Foreskin fibroblast (primary cell): ENCODE measurements at places on chromosomes 3 and 15.

DNA sequence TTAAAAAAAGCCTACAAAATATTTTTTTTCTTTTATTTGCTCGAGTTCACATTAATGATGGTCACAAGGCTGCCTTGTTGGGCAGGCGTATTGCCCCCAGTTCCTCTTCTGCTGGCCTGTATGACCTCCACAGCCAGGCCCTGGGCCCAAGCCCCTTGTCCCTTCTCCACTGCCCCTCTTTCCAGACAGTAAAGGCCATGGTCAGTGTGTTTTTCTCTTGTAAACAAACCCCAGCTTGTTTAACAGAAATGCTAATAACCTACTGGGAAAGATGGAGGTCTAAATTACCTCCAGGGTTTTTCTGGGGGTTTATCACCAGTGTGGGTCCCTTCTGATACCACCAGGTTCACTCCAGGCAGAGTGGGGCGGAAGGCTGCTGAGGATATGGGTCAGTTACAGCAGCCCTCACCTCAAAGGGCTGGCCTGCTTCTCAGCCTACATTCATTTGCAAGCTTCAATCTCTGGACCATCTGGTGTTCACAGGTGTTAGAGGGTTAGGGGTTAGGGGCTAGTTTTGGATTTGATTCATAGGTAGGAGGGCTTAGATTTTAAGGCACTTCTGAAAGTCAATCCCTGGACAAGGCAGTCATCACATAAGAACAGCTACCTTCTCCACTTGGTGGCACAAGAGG is 2.0 kb upstream of the MANF start:
- DNase-seq = no peak

GRCh38 chr3:53846134-53846850 is at the start of the genes CHDH and IL17RB:
CHDH (minus strand) TSS chr3:53846419; CDS start chr3:53824008, 22,411 bp downstream.
IL17RB (plus strand) TSS chr3:53846568; CDS start chr3:53846589, 21 bp downstream.
- peak; percentile 44 for DNase-seq

DNA sequence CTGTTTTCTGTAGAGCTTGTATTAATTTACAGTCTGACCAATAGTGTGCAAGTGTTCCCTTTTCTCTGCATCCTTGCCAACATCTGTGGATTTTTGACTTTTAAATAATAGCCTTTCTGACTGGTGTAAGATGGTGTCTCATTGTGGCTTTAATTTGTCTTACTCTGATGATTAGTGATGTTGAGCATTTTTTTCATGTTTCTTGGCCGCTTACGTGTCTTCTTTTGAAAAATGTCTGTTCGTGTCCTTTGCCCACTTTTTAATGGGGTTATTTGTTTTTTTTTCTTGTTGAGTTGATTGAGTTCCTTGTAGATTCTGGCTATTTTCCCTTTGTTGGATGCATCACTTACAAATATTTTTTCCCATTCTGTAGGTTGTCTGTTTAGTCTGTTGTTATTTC is 7.6 kb upstream of the ACOX2 start:
- DNase-seq = peak; percentile 58

DNA sequence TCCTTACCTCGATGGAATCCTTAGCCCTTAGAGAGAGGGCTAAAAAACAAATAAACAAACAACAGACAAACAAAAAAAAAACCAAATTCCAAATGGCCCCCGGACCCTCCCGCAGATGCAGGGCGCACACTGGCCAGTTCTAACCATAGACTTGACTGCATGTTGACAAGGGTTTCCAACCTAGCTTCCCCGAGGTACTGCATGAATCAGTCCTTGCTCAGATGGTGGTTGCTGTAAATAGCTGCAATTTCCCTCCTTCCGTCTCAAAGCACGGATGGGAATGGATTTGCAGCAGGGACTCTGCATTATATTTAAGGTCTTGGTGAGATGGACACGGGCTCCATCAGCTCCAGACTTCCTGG is 162.8 kb downstream of the CD47 start:
- DNase-seq = peak; percentile 70

DNA sequence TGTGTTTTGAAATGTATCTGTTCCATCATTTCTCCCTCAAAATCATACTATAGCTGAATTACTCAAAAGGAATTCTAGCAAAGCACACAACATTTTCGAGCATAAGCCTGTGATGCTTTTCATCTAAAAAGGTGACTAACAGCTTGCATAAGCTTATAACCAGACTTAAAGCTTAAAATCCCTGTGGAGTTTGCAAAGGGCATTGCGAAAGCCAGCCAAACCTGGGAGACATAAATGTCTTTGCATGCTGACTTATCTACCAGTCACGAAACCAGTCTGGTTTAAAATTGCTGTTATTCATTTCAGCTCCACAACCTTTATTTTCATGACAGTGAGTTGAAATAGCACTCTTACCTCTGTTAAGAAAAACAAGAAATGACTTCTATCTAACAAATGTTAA is 35.6 kb upstream of the LIPC start:
- peak; percentile 92 for DNase-seq

- DNase-seq = no peak
These were observed 302.6 kb downstream of the CHL1 start for GRCh38 chr3:499001-499761.

GRCh38 chr15:31934821-31935220 is 95.5 kb upstream of the CHRNA7 start:
- DNase-seq = no peak

GRCh38 chr3:39234651-39235050 is 42.3 kb upstream of the XIRP1 start:
- no peak for DNase-seq

DNA sequence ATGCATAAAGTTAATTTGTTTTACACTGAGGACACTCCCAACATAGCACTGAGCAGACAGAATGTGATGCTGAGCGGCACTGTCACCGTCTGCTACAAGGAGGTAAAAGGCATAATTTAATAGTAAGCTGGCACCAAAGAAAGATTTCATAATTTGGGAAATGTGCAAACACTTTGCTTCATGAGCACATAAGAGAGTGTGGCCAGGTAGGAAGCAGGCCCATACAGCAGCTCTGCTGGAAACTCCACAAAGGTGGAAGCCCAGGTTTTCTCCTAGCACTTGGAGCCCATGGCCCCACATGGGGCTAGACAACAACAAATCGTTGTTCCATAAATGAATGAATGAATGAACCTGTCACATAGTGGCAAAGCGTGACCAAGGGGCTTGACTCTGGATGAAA is 68.5 kb upstream of the CACNA2D3 start:
- no peak for DNase-seq

DNA sequence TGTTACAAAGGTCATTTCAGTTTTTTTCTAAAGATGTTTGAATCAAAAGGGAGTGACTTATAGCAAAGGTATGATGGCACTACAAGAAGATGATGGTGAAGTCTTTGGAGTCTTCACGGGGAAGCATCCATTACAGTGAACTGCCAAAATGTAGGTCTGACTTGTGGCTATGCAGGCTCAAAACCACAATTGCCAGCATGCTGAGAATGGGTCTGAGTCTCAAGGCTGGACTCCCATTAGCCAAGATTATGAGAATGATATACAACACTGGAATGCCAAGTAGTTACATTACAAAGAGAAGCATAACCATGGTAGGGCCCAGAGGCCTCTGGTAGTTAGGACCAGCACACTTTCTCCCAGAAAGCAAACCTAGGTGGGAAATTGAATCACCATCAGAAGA is 194.2 kb downstream of the MTHFS start:
- DNase-seq = no peak

DNA sequence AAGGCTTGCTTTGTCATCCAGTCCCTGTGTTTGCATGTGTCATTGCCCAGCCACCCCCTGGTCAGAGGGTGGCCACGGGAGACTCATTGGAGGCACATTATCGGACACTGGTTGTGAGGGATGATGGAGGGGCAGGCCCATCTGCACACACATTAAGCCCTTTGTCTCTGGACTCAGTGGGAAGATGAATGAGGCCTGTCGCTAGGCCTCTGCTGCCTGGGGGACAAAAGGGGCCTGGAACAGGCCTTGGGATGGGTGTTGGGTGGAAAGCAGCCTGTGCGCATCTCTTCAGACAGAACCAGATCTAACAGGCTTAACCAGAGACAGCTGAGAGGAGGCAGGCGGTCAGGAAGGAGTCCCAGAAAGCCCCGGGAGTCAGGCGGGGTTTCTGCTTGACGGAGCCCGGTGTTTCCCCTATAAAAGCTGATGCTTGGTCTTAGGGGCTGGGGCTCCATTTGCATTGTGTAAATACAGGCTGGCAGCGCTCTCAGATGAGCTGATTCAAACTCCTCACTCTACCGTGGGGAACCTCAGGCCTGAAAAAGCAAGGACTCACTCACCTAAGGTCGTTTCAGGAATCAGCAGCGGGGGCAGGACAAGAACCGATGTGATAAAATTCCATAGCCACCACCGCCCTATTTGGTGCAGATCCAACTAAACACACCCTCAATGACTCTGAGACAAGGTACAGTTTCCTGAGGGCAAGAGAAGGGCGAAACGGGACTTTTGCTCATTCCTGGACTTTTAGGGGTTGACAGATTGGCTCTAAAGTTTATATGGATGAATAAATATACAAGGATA is 17.1 kb upstream of the SKIC8 start:
- no peak for DNase-seq

DNA sequence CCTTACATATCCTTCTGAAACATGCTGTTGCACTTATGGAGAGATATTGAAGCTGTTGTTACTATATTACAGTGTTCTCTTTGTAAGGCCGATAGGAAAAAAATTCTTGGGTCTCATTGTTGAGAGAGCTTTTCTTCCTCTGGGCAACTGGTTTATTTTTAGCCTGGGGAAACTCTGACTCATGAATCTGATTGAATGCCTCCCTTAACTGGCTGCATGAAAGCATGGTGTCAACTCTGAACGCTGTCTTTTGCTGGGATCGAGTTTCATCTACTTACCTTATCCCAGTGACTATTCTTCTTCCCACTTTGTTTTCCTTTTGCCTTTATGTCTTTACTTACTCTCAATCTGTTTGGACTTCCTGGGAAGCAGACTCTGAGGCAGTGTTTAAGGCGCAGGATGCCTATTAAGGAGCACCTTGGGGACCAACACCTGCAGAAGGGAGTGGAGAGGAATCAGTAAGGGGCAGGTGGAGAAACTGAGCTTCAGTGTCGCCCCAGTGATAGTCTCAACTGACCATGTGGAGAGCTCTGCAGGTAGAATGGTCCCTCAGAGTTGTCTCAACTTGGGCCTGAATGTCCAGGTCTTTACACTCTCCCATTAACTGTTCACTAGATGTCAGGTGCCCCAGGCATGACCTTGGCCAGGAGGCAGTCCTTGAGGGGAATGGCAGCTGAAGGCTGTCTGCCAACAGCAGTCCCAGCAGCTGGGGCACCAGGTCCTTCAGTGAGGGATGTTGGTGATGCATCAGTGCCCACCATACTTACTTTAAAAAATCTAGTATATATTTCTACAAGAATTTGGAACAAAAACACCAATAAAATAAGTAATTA is 88.9 kb upstream of the CCNL1 start:
- peak; percentile 88 for DNase-seq

DNA sequence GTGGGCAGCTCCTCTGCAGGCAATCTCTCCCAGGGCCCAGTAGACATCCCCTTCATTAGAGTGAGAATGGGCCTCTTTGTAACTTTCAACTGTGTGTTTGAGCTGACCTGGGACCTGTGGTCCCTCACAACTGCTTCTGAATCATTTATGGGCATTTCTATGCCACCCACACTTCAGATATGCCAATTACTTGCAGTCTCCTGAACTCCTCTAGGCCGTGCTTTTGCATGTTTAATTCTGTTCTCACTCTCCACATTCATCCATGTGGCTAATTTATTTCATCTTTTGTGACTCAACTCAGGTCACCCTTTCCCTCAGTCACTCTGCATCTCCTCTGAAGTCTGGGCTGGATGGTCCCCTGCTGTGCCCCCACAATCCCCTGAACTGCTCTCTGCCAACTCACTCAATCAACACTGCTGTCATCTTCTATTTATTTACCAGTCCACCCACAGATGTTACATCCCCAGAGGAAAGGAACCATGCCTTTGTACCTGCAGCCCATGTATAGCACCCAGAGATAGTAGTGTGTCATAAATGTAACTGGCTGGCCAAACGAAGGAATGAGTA is 364.7 kb downstream of the EPHB1 start:
- no peak for DNase-seq

- peak; percentile 89 for DNase-seq
These were observed 27.3 kb upstream of the PRTG start for GRCh38 chr15:55770261-55770660.

- no peak for DNase-seq
These were observed 185.9 kb downstream of the GREM1 start for GRCh38 chr15:32903591-32904290.

- no peak for DNase-seq
These were observed 524.6 kb downstream of the MECOM start for GRCh38 chr3:169138849-169139420.

GRCh38 chr15:77650265-77650664 is 17.6 kb upstream of the LINGO1 start:
- no peak for DNase-seq

GRCh38 chr15:51425517-51426040 is 84.1 kb downstream of the GLDN start:
- DNase-seq = no peak

DNA sequence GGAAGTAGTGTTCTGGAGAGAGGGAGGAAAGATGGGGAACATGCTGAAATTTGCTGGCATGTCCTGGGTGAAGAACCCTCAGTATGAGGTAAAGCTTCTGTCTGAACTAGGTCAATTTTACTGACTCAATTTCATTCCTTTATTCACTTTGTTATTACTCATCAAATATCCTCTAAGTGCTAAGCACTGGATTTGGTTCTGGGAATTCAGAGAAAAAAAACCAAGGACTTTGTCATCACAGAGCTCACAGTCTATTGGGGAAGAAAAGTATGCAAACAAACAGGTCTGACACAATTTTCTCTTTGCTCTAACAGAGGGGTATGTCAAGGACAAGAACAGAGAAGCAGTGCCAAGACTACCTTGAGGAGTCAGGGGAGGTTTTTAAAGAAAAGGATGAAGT is 68.0 kb downstream of the TFG start:
- DNase-seq = peak; percentile 59

- peak; percentile 35 for DNase-seq
These were observed 161.0 kb upstream of the CTDSPL start for GRCh38 chr3:37700466-37701248.

DNA sequence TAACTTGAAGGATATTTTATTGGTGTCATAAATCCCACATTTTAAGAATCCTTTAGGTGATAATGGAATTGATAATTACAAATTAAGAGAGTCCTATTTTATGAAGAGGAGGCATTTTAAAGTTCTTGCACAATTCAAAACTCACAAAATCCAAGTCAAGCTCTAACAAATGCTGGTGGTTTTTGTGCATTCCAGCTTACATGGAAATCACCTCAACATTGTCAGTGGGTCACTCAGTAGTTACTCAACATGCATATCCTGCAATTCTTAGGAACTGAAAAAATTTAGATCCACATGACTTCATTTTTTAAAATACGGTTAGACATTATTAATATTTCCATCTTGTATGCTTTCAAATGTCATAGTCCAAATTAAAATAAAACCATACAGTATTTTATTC is 487.2 kb downstream of the CNTN3 start:
- DNase-seq = peak; percentile 9
